Skeletal muscle cell (primary cell): ENCODE measurements at places on chromosomes 2 and 18.

DNA sequence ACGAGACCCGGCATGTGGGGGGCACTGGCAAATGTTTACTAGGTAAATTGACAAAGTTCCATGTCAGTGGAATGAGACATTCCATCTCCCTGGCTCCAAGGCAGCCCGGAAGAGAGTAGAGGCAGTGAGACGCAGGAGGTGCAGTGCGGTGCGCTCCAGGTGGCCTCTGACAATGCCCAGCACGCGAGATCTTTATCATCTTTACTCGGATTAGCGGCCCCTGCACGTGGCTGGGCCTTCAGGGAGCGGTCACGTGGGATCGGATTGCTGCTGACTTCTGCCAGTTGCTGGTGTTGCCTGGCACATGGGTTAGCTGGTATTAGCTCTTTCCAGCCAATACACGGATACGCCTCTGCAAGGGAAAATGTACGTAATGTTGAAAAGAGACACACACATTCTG, 151.2 kb upstream of the ALKAL2 start:
- DNase-seq: no peak

DNA sequence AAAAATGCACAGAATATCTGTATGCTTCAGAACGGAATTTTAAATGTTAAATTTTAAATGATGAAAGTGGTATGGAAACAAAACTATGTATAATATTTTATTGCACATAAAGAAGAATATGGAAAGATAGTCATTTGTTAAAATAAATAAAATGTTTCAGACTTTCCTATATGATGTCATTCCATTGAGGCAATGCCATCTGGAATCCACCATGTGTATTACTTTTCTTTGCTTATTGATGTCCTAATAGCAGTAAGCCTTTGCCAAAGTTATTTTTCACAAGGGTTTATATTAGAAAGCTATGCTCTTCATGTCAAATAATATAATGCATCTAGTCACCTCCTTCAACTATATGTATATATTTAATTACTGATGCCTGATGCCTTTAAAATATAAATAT, 601.6 kb upstream of the PKDCC start:
- no peak for DNase-seq

- DNase-seq: no peak
Measured at GRCh38 chr2:98713332-98714015, 17.5 kb downstream of the MGAT4A start.

DNA sequence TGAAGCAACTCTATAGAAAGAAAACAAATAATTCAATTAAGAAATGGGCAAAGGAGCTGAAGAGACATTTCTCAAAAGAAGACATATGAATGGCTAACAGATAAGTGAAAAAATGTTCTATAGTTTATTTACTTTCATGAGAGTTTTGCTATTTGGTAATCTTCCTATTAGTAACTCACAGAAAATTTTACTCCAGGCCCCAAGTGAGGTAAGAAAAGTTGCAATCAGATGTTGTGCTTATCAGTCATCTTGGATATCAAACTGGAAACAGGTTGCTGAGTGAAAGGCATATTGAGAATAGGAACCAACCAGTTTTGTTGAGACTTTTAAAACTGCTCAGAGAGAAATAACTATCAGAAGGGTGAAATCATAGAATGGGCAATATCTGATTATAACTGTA, 1179.0 kb upstream of the ACVR2A start:
- no peak for DNase-seq

DNA sequence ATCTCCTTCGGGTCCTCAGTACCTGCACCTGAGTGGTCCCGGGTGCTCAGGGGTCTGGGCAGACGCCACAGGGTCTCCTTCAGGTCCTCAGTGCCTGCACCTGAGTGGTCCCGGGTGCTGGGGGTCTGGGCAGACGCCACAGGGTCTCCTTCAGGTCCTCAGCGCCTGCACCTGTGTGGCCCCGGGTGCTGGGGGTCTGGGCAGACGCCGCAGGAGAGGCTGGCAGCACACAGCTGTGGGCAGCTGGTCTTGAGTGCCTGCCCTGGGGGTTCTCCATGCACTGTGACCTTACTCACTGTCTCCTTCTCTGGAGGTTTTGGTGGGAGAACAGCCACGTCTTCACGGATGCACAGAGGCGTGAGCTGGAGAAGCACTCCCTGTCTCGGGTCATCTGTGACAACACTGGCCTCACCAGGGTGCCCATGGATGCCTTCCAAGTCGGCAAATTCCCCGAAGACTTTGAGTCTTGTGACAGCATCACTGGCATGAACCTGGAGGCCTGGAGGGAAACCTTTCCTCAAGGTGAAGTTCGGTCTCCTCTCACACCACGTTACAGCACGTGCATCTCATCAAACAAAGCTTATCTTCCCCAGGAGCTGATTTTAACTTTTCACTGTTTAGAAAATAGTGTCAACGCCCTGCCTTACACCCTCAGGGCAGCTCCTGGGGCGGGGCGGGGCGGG, 82.6 kb downstream of the TPO start:
- no peak for DNase-seq

DNA sequence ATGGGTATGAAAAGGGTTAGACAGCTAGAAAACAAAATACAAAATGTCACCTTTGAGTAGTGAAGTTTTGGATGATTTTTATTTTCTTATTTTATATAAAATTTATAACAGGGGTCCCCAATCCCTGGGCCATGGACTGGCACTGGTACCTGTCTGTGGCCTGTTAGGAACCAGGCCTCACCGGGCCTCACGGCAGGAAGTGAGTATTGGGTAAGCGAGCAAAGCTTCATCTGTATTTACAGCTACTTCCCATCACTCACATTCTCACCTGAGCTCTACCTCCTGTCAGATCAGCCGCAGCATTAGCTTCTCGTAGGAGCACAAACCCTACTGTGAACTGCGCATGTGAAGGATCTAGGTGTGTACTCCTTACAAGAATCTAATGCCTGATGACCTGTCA, 202.8 kb upstream of the TWIST2 start:
- DNase-seq: no peak

- no peak for DNase-seq
Measured at GRCh38 chr2:181122601-181123000, 142.2 kb downstream of the UBE2E3 start.

DNA sequence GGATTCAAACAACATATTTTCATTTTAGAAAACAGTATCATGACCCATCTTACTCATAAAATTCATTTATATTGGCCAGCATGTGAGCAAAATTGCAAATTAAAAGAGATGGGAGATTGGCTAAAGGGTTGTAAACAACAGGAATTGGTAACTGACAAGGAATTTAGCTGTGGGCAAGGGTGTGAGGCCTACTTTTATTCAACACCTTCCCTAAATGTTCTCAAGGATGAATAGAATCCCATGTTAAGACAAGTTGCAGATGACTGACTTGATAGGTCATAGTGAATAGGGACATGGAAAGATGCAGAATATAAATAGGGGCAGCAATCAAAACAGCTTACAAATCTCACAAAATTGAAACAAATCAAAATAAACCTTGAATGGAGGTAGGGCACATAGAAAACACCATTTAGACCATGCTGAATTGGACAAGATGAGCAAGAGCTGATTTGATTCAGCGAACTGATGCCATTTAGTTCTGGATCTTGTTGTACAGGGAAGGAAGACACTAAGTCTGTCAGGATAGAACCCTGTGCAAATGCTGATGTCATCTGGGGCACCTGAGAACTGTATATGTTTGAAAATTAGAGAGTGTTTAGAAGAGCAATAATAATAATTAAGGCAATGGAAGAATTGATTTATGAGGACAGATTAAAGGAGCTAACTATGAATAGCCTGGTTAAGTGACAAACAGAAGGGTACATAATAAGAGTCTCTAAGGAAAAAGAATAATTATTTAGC, 509.7 kb downstream of the ZEB2 start:
- DNase-seq: no peak
